CD4-positive, alpha-beta T cell (primary cell): ENCODE measurements at places on chromosomes 2 and 18.

DNA sequence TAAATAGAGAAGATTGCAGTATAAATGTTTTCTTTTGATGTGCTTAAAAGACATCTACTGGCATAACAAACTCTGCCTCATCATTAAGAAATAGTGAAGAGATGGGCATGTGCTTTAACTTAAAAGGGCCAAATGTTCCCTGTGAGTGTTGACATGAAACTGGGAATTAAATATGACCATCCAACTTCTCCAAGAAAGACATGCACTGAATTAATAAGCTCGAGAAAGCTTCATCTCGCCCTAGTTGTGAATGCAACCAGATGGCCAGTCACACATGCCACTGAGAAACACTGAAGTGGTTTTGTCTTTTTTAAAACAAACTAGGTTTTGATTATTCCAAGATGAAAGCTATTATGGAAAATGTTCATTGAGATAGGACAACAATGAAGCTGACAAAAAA is 479.2 kb downstream of the RIT2 start:
- DNase-seq = no peak

GRCh38 chr2:3171564-3172264 is 205.9 kb downstream of the EIPR1 start:
- no peak for DNase-seq

GRCh38 chr2:182818925-182819324 is 47.5 kb downstream of the FRZB start:
- DNase-seq = no peak

GRCh38 chr2:26580751-26581150 is 60.4 kb downstream of the CIB4 start:
- DNase-seq = no peak

GRCh38 chr2:240278661-240279060 is 138.2 kb upstream of the OTOS start:
- no peak for DNase-seq

DNA sequence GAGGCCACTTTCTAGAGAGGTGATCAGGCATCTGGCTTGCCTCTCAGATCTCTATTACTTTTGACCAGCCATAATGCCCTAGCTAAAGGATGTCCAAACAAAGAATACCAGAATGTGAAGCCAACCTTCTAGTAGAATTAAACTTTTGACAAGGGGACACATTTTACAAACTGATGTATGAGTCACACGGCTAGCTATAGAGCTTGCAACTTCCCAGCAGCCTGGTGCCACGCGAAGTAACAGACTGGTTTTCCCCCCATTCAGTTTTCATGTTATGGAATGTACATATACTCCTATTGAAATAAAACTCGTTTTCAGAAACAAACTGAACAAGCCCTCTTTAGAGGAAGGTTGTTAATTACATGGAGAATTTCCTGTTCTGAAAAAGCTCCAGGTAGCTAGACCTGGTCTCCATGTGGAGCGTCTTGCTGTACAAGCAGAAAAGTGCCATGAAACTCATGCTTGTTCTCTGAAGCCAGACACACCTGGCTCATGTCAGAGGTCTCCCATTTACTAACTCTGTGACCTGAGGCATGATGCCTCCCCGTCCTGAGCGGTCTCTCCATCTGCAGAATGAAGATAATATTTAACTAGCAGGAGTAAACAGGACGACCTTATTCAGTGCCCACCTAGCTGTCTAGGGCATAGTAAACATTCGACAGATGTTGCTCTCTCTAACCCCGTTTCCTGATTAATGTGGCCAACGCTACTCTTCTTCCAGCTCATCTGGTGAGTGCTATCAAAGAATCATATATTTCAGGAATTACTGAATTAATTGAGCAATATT is 81.5 kb upstream of the MAP3K20 start:
- no peak for DNase-seq

- no peak for DNase-seq
Observed at GRCh38 chr2:85684806-85685205, 9.4 kb upstream of the GNLY start.

DNA sequence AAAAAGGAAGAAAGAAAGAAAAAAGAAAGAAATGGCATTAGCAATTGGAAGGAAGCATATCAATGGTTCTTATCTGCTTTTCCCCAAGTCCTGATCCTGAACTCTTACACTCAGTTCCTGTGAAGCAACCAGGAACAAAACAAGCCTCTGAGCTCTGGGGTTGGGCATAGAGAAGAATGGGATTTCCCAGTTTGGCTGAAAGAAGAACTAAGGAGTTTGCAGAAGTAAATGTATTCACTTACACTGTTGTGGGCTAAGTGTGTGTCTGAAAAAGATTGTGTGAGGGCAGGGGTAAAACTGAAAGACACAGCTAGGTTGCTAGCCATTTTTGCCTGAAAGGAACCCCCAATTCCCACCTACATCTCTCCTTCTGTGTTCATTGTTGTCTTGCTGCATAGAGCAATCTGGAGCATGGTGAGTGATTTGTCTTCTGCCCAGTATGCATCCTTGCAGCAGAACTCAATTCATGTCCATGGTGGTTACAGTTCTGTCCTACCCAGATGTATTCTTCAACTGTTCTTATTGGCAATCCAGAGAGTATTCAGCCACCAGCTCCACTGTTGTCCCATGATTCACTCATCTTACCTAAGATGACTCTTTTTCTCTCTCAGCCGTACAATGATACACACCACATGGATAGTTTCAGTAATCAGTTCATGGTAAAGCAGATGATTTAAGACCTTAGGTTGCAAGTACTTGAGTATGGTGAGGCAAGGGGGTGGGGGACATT is 348.7 kb downstream of the ARHGAP15 start:
- DNase-seq = no peak

- DNase-seq = no peak
Observed at GRCh38 chr2:42925742-42926433, 133.5 kb upstream of the HAAO start.

- DNase-seq = no peak
Observed at GRCh38 chr18:12278215-12278671, 24.1 kb downstream of the CIDEA start.

DNA sequence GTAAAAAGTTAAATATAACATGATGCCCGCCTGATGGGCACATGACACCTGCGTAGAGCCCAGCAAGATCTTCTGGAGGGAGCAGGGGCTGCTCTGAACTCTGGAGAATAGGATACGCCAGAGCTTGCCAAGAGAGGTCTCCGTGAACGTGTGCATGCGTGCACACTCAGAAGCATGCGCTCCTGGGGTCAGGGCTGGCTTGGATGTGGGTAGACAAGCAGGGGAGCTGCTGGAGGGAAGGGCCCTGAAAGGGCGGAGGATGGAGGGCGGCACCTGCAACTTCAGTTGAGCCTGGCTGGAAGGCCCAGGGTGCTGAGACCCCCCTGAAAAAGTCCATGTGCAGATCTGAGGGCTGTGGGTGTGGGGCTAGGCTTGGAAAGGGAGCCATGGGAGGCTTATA is 828.4 kb upstream of the SALL3 start:
- DNase-seq = no peak

- no peak for DNase-seq
Observed at GRCh38 chr2:877747-878146, 72.9 kb upstream of the SNTG2 start.

- DNase-seq = no peak
Observed at GRCh38 chr18:11482271-11482670, 127.1 kb upstream of the SLC35G4 start.

DNA sequence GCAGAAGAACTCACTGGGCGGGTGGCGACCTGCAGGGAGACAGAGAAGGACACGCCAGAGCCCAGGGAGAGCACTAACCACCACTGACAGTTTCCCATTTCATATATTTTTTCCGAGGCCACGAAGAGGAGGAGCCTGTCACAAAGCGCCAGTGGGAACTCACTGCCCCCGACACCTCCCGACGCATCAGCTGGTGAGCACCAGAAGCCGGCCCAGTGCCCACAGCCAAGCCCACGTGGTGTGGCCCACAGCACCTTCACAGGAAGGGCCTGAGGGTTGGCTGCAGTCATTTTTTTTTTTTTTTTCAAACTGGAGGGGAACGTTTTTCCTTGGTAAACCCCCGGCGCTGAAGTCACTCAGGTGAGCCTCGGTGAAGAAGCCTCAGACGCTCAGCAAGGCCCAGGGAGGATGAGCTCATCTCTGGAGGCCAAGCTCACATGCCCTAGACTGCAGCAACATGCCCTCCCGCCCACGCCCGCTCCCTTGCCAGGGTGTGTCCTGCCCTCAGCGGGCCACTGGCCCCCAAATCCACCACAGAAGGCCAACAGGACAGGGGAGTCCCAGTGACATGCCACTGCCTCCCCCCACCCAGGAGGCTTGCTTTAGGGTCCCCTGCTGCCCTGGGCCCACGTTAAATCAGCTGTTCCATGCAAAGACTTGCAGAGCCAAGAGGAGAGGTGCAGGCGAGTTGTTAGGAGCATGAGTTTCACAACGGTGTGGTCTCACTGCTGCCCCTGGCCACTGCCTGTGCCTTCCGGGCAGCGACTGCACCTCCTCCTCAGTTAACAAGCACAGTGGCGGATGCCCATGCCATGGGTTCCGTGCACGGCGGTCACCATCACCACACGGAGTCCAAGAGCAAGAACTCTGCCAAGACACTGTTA is 68.1 kb downstream of the PARD6G start:
- no peak for DNase-seq

GRCh38 chr2:146818122-146818521 is 1026.7 kb upstream of the ACVR2A start:
- DNase-seq = no peak

DNA sequence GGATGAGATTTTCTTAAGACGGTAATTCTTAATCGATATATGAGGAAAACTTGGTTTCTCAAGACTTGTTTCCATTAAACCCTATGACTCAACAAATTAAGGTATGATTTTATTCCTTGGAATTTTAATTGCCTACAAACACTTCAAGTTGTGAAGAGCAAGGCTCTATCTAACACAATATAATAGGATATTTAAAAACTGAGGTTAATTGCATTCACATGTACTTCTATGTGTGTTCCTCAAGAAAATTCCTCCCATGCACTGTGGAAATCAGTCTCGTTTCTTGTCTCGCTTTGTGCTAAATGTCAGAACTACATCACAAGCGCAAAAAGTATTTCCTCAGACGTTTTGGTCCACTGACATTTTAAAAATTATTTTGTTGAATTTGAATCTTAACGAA is 109.6 kb upstream of the UNC80 start:
- DNase-seq = no peak

- DNase-seq = no peak
Observed at GRCh38 chr2:207103132-207103531, 62.6 kb downstream of the KLF7 start.

DNA sequence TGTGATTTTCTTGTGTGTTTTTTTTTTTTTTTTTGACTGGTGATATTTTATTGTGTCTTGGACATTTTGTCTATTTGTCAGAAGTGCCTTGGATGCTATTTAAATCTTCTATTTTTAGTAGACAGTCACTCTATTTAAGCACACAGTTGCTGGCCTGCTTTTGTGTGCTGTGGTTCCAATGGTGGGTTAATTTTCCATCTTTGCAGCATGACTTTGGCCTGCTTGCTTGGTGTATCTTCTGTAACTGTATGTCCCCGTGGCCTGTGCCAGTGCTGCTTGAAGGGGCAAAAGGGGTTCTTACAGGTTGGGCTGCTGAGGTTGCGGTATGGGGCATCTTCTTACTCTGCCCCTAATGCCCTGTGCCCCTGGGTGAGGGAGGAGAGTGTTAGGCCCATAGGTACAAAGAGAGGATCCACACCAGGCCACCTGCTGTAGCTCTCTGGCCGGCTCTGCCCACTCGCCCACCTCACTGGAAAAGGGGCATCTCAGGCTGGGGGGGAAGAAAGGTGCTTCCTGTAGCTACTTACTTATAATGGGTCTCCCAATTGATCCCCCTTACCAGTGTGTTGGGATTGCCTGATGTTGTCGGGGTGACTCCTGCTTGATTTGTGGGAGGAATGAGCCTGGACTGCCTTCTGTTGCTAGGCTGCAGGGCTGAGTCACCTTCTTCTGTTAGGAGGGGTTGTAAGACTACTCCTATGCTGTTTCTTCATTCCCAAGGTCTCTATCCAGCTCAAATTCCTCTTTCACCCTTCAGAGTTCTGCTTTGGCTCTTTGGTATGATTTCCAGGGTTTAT is 490.0 kb upstream of the HS6ST1 start:
- no peak for DNase-seq

DNA sequence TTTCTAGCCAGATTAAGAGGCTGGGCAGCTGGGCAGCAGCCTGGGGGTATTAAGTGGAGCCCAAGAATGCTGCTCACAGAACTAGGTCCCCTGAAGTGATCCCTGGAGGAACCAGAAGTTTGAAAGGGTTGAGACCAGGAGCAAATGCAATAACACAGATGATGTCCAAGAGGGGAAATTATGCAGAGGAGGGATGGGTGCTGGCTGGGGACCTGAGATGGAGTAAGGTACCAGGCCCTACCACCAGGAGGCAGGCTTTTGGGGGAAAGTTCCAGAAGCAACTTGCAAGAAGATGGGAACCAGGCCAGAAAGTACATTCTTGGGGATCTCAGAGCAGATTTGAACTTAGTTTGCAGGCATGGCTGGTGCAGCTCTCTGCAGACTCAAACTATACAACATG is 175.1 kb downstream of the NCK2 start:
- DNase-seq = peak; percentile 61

DNA sequence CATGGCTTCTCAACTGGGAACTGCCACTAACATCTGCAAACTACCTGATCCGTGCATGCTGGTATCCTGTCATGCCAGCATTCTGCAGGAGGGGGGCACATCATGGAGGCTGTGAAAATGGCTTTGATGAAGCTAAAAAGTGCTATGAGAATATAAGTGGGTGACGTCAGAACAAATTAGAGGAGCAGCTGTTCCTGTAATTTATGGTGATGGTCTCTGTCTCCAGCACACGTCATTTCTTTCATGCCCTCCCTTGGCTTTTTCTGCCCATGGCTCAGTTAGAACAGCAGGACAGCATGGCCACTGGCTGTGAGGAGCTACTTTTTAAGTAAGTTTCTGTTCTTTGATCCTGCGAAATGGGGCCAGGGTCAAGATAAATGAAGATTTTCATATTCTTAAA is 466.3 kb downstream of the THSD7B start:
- no peak for DNase-seq

GRCh38 chr18:78625847-78626246 is 353.8 kb upstream of the SALL3 start:
- no peak for DNase-seq

DNA sequence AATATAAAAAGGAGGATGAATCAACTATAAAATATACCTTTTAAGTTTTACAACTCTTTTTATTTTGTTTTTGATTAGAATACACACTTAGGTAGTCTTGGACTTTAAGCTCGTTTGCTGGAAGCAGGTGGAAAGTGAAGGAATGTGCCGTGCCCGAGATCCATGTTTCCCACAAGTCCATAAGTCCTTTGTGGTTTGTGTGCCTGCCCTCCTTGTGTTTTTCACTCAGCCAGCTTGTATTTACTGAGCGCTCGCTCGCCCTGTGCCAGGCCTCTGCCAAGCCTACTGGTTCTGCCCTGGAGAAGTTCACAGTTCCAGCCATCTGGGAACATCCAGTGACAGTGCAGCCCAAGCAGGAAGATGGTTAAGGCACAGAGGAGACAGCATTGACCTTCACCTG is 142.6 kb downstream of the MGAT5 start:
- no peak for DNase-seq

GRCh38 chr2:119240311-119241204 is 16.9 kb downstream of the STEAP3 start:
- DNase-seq = no peak

DNA sequence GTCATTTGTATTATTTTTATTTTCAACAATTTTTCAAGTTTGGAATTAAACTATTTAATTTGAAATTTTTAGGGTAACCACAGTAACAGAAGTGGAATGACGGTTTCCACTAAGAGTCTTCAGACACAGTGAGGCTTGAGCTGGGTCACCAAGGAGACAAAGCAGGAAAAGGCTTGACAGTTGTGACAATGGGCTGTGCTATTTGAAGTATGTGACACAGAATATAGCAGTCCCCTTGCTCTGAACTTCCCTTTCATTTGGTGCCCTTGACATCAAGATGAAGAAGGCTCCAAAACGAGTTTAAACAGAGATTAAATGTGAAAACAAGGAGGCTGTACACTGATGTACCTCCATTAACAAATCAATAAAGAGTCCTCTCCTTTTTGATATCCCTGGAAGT is 265.4 kb upstream of the DLGAP1 start:
- no peak for DNase-seq
